Eye (tissue), 1 donor: ENCODE measurements at places on chromosomes 16 and 17.

GRCh38 chr17:37430051-37430627 is 23.5 kb downstream of the TADA2A start:
- DNase-seq: no peak

DNA sequence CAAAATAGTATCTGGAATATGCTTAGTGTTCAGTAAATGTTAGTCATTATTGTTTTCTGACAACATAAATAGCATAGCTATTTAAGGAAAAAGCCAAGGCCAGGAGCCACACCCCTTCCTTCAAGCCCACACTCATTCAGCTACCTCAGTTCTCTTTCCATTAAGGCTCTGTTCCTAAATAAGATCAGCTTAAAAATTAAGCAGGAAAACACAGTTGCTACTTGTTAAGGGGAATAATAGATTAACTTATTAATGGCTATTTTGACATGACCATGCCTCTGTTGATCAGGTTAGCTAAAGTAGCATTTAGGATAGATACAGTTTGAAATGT is 158.1 kb downstream of the CHD9 start:
- no peak for DNase-seq

DNA sequence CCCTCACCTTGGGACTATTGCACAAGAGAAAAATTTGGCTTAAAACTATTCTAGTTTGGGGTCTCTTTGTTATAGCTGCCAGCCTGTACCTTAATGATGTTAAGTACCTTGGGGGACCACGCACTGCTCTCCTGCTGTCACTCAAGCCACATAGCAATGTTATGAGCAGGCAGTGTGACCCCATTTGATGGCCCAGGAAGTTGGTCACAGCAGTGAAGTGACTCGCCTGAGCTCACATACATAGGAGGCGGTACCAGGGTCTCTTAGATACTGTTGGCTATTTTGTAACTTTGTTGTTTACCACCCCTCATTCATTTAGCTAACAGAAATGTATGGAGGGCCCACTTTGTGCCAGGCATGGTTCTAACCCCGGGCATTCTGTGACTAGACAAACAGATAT is 16.4 kb downstream of the KCNG4 start:
- no peak for DNase-seq

DNA sequence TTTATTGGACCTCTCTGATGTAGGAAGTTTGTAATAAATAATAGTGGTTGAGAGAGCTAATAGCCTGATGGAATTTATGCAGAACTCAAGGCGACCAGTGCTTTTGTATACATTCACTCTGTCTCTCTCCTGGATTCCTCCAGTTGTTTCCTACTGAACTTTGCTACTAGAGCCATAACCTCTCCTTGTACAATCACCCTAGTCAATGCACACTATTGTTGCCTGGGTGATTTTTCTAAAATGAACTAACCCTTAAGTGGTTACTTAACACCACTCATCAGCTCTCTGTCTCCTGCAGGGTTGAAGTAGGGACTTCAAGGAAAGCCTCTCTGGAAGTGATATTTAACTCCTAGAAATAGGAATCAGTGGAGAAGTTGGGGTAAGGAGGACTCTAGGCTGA is 9.7 kb downstream of the PHKB start:
- no peak for DNase-seq

DNA sequence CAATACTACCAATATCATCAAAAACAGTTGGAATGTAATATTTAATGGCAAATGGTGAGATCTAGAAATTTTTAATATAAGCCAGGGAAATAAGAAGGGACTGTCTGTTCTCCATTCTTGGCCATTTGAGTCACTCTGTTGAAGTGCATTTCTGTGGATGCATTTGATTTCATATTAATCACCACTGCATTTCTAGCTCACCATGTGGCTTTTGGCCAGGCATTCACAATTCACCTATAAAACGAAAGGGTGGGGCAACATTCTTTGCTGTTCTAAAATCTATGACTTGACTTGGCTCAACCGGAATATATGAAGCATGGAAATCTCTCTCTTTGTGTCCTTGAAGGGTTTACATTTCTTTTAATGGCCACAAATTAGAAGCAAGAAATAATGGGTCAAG is 483.0 kb downstream of the SLC39A11 start:
- no peak for DNase-seq

- peak; percentile 53 for DNase-seq
Observed at GRCh38 chr16:84648595-84649510, 542 bp downstream of the KLHL36 start.

DNA sequence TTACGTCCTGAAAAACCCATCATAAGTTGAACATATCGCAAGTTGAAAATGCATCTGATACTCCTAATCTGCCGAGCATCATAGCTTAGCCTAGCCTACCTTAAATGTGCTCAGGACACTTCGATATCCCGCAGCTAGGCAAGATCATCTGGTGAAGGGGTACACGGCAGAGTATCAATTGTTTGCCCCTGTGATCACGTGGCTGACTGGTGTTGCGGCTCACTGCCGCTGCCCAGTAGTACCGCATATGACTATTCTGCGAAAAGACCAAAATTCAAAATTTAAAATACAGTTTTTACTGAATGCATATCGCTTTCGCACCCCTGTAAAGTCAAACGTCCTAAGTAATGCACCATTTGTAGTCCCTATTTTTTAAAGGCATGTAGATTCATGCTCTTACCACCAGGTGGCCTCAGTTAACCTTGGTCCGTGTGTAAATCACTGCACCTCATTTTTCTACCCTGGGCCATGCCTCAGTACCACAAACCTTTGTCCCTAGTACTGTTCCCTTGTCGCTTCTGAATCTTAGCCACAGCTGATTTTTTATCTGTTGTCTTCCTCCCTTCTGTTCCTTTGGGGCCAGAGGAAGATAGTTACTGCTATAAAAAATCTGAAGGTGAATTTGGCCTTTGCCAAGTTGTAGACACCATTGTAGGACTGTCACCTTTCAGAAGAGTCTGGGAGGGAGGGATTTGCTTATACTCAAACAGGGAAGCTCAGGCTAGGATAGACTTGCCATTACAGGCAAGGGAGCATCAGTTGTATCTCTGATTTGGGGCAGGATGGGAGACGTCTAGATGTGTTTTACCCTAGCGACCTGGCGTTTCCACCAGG is 34.4 kb downstream of the WWP2 start:
- DNase-seq: peak; percentile 88

GRCh38 chr17:82241183-82241925 is 12.5 kb downstream of the SLC16A3 start:
- no peak for DNase-seq

DNA sequence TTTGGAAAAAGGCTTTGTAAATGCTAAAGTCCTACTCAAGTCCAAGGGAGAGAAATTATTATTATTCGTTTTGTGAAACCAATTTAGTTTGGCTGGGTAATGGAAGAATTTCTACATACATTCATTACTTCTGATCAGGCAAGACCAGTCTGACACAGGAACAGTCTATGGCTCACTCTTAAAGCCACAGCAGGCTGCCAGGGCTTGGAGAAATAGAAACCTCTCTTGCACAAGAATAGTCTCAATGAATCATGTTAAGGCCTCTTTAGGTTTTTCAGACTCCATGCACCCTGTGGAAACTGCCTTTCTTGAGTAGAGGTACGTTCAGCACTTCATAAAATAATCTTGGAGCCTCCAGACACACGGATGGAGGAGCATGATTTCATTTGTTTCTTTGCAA is 167.7 kb downstream of the IRX3 start:
- DNase-seq: no peak

DNA sequence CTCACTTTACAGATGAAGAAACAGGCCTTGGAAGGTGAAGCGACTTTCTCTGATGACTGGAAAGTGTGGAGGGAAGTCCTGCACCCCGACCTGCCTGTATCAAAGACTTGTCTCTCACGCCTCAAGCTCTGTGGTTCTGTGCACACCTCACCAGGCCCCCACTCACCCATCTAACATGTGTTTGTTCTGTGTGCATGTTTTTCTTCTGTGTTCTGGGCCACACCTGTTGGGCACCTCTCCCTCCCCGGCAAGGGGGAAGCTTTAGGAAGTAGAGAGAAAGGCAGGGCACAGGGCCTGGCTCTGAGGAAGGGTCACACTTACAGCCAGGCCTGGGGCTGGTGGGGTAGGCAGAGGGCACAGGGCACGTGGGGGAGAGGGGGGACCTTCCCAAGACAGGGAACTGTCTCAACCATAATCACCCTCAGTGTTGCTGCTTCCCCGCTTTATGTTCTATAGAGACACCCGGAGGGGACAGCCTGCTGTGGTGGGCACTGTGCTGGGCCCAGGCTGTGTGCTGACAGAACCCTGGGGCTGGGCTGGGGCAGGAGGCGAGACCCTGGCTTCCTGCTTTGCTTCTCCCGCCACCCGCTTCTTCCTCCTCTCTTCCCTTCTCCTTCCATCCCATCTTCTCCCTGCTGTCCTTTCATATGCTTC is 7.3 kb downstream of the RPRML start:
- no peak for DNase-seq

GRCh38 chr17:48583708-48584222 is 5.6 kb upstream of the HOXB4 start:
- DNase-seq: no peak

DNA sequence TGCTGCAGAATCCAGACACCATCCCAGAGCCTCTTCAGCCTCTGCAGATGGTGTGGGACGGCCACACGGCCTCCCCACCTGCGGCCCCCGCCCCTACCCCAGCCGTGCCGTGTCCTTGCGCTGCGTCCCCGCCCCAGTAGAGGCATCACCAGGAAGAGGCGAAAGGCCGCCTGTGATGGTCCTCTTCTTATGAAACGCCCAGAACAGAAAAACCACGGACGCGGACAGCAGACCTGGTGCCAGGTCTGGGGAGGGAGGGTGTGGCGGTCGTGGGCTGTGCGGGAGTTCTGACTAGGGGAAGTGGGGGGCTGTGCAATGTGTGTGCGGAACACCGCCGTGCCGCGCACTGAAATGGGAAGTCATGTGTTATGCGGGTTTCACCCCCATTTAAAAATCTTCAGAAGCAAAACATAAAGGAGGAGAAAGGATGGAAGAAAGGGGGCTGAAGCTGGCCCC is 25.5 kb downstream of the ACSF3 start:
- no peak for DNase-seq

DNA sequence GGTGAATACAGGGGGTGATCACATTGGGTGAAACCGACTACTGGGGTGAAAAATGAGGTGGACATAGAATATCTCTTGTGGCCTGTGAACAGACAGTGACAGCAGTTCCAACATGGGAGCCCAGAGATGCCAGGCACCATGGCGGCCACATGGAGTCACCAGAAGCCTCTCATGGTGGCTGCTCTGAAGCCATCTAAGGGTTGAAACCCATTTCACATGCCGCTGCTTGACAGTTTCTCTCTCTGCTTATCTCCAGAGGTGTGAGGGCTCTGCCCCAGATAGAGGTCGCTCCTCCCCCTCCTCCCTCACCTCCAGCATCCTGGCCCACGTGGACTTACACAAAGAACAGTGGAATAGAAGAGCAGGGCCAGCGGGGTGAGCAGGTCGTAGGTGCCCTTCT is 37.9 kb upstream of the PIK3R6 start:
- DNase-seq: no peak

DNA sequence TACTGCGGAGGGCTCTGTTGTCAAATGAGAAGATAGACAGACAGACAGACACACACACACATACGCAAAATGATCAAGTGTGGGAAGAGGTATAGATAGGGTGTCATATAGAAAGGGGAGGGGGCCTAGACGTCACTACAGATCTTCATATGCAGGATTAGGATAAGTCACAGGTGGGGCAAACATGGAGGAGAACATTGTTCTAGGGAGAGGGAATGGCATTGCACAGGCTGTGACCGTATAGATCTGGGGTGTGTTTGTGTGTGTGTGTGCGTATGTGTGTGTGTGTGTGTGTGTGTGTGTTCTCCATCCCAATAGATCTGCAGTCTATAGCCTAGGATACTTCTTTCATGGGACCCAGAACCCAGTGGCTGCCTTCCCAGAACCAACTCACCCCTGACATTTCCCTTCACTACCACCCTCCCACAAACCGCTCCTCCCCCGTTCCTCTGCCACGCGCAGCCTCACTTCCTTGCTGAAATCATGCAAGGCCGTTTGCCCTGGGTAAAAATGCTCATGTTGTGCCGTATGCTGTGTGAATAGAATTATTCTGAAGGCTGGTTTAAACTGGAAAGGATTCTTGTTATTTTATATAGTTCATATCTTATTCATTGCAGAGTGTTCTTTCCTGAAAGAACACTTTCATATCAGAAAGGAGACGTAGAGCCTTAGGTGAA is 50.5 kb upstream of the CCL1 start:
- DNase-seq: no peak

GRCh38 chr16:23587726-23588125 is 8.4 kb downstream of the NDUFAB1 start:
- no peak for DNase-seq

- peak; percentile 93 for DNase-seq
Observed at GRCh38 chr17:67245073-67245693, at the start of gene HELZ. TSS of gene HELZ (minus strand) at chr17:67245196. CDS start at chr17:67218804, 26,392 bp downstream.

- DNase-seq: peak; percentile 51
Observed at GRCh38 chr17:28643983-28644786, 773 bp downstream of the BLTP2 start.

DNA sequence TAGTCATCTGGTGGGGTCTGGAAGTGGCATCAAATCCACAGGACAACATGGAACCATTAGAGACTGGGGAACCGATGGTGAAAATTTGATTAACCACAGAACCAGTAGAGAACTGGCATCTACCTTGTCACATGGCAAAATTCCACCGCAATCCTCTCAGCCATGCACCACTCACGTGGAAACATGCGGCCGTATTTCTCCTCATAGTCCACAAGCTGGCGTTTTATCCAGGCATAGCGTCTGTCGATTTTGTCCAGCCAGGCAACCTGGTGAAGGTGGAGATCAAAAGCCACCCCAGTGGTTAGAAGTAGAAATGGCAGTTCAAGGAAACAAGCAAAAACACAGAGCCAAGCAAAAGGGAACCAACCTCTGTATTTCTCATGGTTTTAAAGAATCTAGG is 87.6 kb downstream of the VPS53 start:
- no peak for DNase-seq

- peak; percentile 38 for DNase-seq
Observed at GRCh38 chr17:40633871-40634270, 13.7 kb downstream of the SMARCE1 start.

DNA sequence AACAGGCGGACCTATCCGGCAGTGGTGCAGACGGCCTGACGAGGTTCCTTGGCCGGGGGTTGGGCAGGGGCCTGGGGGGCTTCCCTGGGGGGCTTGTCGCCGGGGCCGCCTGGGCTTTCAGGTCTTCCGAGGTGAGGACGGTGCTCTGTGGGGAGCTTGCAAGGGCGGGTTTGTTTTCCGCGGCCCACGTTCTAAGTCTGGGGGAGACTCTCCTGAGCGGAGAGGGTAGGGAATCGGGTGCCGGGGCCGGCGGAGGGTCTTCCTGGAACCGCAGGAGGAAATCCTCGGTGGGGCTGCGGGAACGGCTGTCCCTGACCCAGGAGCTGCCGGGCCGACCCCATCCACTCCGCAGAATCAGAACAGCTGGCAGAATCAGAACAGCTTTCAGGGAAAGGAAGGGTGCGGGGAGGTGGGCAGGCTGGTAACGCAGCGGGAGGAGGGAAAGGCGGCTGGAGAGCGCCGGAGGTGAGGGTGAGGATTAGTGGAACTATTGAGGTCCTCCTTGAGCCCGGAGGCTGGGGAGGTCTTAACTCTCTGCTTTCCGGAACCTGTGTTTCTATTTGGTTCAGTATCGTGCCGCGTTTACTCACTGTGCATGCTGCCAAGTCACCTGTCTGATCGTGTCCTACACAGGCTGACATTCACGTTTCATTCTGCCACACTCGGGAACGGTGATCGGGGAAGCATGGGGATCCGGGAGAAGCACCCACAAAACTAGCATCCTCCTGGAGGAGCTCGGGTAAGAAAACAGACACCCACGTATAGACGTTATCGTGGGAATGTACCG is 28.9 kb downstream of the CPSF4L start:
- DNase-seq: no peak

- no peak for DNase-seq
Observed at GRCh38 chr17:46115699-46116098, 77.5 kb downstream of the KANSL1 start.

GRCh38 chr16:87384162-87384874 is 742 bp upstream of the FBXO31 start:
- DNase-seq: no peak
